Activated CD8-positive, alpha-beta memory T cell treated with anti-CD3 and anti-CD28 coated beads for 1 hour (primary cell): ENCODE measurements at places on chromosomes 5 and 9.

DNA sequence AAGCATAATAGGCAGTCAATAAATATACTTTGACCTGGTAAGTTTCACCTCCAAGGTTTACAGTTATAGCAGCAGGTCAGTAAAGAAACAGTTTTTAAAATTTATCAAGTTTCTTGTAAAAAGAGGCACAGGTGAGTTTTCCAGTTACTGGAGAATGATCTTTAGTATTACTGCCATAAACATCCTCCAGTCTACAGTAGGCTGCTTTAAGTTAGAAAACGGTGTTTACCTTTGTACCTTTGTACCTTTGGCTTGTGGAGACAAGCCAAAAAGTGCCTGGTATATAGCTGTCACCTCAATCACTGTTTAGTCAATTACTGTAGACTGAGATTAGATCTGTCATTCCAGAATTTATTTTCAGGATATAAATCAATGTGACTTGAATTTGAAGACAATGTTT, 42.7 kb upstream of the SRFBP1 start:
- no peak for DNase-seq

DNA sequence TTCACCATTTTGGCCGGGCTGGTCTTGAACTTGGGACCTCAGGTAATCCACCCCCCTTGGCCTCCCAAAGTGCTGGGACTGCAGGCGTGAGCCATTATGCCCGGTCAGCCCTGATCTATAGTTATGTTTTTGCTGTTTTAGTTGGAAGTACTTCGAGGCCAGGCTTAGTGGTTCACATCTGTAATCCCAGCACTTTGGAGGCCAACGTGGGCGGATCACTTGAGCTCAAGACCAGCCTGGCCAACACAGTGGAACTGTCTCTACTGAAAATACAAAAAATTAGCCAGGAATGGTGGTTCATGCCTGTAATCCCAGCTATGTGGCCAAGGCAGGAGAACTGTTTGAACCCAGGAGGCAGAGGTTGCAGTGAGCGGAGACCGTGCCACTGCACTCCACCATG, 2.0 kb downstream of the HSPA9 start:
- DNase-seq, result no peak

GRCh38 chr9:38001430-38001829, 67.6 kb downstream of the SHB start:
- no peak for DNase-seq

- DNase-seq, result no peak
Observed at GRCh38 chr9:35195683-35196082, 33.9 kb downstream of the UNC13B start.

- DNase-seq, result no peak
Observed at GRCh38 chr9:13064676-13065075, 214.8 kb downstream of the MPDZ start.

- no peak for DNase-seq
Observed at GRCh38 chr9:17628624-17629023, 49.8 kb downstream of the SH3GL2 start.

GRCh38 chr9:98641695-98642094, 67.0 kb downstream of the GABBR2 start:
- DNase-seq, result no peak

DNA sequence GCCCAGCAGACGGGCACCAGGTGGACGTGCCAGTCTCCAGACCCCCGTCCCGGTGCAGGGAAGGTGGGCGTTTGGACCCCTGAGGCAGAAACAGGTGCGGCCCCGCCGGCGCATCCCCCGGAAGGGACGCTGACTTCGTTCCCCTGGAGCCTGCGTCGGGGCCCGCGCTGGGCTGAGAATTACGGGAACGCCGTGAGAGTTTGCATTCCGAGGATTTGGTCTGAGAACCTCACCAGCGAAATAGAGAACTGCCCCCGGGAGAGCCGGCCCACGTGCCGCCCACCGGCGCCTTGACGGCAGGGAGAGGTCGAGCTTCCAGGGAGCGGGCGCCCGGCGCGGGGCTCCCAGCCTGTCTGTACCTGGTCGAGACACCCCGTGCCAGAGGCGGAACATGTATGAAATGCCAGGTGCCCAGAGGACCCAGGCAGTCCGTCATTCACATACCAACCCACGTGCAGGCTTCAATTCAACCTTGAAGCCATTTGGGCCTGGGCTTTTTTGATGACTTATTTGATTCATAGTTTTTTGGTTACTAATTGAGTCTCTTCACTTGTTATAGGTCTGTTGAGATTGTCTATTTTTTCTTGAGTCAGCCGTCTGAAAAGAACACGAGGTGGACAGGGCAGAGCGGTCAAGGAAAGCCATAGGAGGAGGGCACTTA, 877 bp upstream of the CAMSAP1 start:
- no peak for DNase-seq

- DNase-seq, result no peak
Observed at GRCh38 chr5:146947181-146947941, 68.8 kb upstream of the PPP2R2B start.

GRCh38 chr5:180717989-180718388, 21.9 kb downstream of the OR2Y1 start:
- no peak for DNase-seq

GRCh38 chr9:132590318-132591182, 8.1 kb downstream of the BARHL1 start:
- no peak for DNase-seq

- DNase-seq, result no peak
Observed at GRCh38 chr5:15431923-15432322, 68.1 kb upstream of the FBXL7 start.

DNA sequence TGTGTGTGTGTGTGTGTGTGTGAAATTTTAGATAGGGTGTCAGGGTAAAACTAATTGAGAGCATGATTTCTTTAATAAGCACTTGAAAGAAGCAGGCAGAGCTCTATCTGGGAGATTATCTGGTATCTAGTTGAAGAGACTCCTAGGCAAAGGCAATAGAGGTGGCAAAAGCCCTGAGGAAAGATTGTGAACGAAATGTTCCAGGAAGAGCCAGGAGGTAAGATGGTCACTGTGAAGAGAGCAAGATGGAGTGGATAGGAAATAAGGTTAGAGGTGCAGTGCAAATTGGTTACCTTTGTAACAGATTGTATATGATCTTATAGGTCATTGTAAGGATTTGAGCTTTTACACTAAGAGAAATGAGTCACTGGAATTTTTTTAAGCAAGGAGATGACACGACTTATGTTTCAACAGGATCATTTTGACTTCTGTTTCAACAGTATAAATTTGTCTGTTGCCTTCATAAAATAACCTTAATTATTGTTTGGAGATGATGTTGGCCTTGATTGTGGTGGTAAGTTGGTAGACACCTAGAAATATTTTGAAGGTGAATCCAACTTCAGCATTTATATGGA, 239.6 kb downstream of the PARP8 start:
- DNase-seq, result no peak

DNA sequence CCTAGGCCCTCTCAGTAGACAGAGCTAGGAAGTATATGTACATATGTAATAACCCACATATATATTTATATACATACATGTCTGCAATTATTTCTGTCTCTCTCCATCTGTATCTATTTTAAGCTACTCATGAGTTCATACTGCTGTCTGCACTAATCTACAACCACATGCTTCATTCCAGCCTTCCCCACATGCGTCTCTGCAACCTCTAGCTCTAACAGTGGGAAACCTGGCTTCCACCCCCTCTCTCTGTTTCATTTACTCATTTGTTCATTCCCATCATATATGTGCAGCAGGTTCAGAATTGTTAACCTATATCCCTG, 23.3 kb downstream of the DCANP1 start:
- DNase-seq, result no peak

- DNase-seq, result no peak
Observed at GRCh38 chr5:76371960-76372322, 31.1 kb upstream of the IQGAP2 start.

- no peak for DNase-seq
Observed at GRCh38 chr5:171957591-171958251, 48.7 kb downstream of the FBXW11 start.

GRCh38 chr9:4168526-4168925, 131.3 kb downstream of the GLIS3 start:
- no peak for DNase-seq

GRCh38 chr9:121207371-121207940, 5.8 kb upstream of the RAB14 start:
- no peak for DNase-seq

GRCh38 chr5:170327829-170328228, 30.3 kb upstream of the LCP2 start:
- DNase-seq, result no peak

- no peak for DNase-seq
Observed at GRCh38 chr9:84111726-84112125, 131.1 kb downstream of the RMI1 start.

GRCh38 chr9:108441726-108442125, 414.1 kb downstream of the ACTL7B start:
- DNase-seq, result no peak

GRCh38 chr9:21286659-21287058, 18.5 kb downstream of the IFNA5 start:
- no peak for DNase-seq

DNA sequence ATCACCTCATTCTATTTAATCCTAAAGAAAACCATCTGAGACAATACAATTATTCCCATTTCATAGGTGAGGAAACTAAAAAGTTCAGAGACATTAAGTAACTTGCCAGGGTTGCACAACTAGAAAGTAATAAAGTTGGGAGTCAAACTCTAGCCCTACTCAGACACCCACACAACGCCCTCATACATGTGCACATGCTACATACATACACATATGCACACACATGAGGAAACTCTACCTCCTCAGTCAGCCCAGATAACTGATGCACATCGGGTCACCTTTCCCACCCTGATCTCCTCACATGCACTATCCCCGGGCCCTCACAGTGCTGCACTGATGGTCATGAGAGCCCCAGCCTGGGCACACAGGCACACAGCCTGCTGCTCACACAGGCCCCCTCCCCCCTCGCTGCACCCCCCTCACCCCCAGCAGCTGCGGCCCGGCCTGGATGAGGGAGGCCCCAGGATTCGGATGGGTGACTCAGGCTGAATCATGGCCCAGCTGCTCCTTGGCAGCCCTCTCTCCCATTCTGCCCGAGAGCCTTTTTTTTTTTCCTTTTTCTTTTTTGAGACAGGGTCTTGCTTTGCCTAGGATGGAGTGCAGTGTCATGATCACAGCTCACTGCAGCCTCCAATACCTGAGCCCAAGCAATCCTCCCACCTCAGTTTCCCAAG, 5.0 kb upstream of the GPRIN1 start:
- no peak for DNase-seq
